ENCODE measurements at places on chromosomes 16 and 17.
A peak's percentile ranks its signal among the peaks of the same experiment; 100 is the strongest.

DNA sequence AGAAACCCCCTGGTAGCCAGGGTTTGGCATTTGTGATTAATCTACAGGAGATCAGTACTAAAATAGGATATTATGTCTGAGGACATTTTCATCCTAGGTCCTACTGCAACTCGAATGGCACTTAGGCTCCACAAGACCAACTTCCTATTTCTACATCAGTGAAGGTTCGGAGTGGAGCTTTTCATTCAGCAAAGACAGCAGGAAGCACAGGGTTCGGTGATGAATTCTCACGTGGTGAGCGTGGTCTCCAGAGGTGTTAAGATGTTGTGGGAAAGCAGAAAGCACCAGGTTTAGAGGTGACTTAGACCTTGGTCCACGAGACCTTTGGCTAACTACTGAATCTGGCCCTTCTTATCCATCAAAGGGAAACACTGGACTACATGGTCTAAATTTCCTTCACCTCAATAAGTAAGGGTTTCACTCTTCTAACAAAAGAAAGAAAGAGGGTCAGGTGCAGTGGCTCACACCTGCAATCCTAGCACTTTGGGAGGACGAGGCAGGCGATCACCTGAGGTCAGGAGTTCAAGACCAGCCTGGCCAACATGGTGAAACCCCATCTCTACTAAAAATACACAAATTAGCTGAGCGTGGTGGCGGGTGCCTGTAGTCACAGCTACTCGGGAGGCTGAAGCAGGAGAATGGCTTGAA is 13.9 kb upstream of the HELZ start:
- no peak for DNase-seq
- H3K27ac ChIP-seq = no peak overlapping the region
- H3K4me1 ChIP-seq = peaks cover 27% of the 10 kb centered on the region
- H3K36me3 ChIP-seq = no peaks in the 10 kb centered on the region
- no peaks in the 10 kb centered on the region for H3K27me3 ChIP-seq
- H3K4me3 ChIP-seq = no peak overlapping the region

- no peaks in the 10 kb centered on the region for H3K36me3 ChIP-seq
- H3K4me1 ChIP-seq = no peaks in the 10 kb centered on the region
- no peaks in the 10 kb centered on the region for H3K27me3 ChIP-seq
- no peak overlapping the region for H3K4me3 ChIP-seq
- DNase-seq = no peak
- H3K27ac ChIP-seq = no peak overlapping the region
These were observed 78.5 kb downstream of the NOS2 start for GRCh38 chr17:27721797-27722196.

DNA sequence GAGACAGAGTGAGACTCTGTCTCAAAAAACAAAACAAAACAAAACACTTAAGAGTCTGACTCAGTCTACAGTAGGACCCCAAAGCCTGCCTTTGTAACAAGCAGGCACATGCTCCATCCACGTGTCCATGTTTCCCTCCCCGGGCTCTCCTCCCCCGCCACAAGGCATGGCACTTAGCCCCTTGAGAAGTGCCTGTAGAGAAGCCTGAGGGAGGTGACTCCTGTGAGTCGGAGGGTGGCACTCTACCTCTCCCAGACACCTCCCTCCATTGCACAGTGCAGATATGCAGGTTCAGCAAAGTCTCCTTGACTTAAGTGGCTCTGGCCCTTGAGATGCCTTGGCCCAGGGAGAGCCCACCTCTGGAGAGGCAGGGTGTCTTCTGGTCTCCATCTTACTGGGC is 6.8 kb downstream of the FHOD1 start:
- H3K27me3 ChIP-seq = no peaks in the 10 kb centered on the region
- peaks cover 41% of the 10 kb centered on the region for H3K36me3 ChIP-seq
- no peak overlapping the region for H3K4me3 ChIP-seq
- H3K27ac ChIP-seq = peak overlapping the region; percentile 1
- no peak for DNase-seq
- peaks cover 55% of the 10 kb centered on the region for H3K4me1 ChIP-seq

GRCh38 chr17:44827863-44828262 is 2.2 kb downstream of the GJC1 start:
- no peak overlapping the region for H3K4me3 ChIP-seq
- DNase-seq = no peak
- no peaks in the 10 kb centered on the region for H3K36me3 ChIP-seq

- peak overlapping the region; percentile 93 for H3K4me3 ChIP-seq
- peaks cover 68% of the 10 kb centered on the region for H3K4me1 ChIP-seq
- peaks cover 9% of the 10 kb centered on the region for H3K36me3 ChIP-seq
- H3K27me3 ChIP-seq = no peaks in the 10 kb centered on the region
- DNase-seq = no peak
These were observed 4.2 kb downstream of the CYTH1 start for GRCh38 chr17:78777881-78778280.

GRCh38 chr17:15377200-15377599 is 35.8 kb upstream of the TEKT3 start:
- no peaks in the 10 kb centered on the region for H3K4me1 ChIP-seq
- H3K27ac ChIP-seq = no peak overlapping the region
- DNase-seq = no peak
- no peak overlapping the region for H3K4me3 ChIP-seq
- H3K27me3 ChIP-seq = peaks cover 3% of the 10 kb centered on the region

DNA sequence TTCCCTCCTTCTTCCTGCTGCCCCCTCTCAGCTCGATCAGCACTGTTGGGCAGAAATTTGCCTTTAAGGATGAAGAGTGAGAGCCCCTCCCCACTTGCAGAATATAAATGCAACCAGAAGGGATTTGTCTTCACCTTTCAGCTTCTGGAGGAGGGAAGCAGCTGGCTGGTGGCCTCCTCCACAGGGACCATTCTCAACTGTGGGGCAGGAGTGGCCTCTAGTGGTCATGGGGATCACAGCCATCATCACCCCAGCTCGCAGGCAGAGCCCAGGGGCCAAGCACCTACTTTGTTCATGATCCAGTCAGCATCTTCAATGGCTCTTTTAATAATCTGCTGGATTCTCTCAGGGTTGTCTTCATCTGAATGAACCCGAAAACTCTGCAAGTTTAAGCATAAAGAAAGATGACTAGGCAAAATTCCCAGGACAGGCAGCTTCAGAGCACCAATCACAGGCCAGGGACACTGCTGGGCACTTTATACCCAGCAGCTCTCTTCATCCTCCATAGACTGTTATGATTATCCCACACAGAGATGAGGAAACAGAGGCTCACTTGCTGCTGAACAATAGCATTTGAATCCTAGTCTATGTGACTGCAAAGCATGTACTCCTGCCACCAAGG is 13.1 kb downstream of the LYRM9 start:
- H3K36me3 ChIP-seq = no peaks in the 10 kb centered on the region
- H3K27ac ChIP-seq = no peak overlapping the region
- H3K4me1 ChIP-seq = peaks cover 18% of the 10 kb centered on the region
- peak; percentile 44 for DNase-seq
- no peak overlapping the region for H3K4me3 ChIP-seq

Data from CD4-positive, alpha-beta T cell (primary cell).